ENCODE measurements at places on chromosomes 11 and 22.

- DNase-seq, result no peak
Observed at GRCh38 chr11:119332111-119332765, 2.1 kb upstream of the RNF26 start.

DNA sequence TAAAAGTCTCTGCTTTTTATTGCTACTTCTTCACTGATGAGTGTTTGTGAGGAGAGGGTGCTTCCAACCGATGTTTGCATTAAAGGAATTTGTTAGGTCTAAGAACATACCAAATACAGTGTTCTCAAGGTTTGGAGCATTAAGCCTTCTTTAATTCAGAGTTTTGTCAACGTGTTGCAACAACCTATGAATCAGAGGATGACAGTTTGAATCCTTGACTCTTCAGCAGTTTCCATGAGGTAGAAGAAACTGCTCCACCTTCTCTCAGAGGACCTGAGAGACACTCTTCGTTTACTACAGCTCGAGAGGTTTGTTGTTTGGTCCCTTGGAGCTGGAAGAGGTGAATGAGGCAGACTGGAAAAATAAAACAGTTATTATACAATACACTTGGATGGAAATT, 55.7 kb downstream of the NCAM1 start:
- no peak for DNase-seq

DNA sequence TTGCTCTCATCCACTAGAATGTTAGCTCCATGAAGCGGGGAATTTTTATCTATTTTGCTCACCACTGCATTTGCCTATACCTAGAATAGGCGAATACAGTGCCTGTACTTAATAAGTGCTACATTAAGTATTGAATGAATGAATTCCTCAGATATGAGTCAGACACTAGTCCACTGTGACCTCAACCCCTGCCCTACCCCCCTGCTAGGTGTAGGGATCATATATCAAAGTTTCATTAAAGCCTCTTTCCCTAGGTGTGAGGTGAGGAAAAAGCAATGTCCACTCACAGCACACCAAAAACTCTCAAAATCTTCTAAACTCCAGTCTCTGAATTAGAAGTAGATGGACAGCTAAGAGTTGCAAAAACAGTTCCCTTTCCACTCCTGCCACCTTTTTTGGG, 9.8 kb upstream of the PSMA1 start:
- no peak for DNase-seq

- no peak for DNase-seq
Observed at GRCh38 chr11:88689548-88690240, 352.2 kb upstream of the CTSC start.

GRCh38 chr11:13141731-13142709, 132.9 kb downstream of the RASSF10 start:
- no peak for DNase-seq

DNA sequence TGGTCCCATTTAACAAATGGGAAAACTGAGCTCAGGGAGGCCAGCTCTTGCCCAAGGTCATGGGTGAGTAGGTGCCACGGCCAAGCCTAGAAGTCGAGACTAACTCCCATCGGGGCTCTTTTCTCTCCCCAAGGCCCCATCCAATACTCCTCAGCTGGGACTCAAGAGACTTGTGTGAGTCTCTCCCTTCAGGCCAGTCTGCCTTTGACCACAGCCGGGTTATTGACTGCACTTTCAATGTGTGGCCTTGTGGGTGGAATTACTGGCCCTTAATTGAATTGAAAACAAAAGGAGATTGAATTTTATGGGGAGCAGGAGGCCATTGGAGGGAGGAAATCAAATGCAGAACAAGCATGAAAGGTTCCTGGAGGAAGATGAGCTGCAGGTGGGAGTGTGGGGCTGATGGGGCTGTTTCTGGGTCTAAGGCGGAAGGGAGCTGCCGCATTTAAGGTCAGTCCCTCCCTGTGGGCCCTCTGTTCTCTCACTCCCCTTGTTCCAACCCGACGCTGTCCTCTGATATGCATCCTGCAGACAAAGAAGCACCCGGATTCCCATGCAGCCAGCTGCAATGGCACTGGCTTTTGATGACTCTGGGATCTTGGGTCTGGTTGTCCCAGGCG, 552.8 kb downstream of the MIAT start:
- DNase-seq, result no peak

DNA sequence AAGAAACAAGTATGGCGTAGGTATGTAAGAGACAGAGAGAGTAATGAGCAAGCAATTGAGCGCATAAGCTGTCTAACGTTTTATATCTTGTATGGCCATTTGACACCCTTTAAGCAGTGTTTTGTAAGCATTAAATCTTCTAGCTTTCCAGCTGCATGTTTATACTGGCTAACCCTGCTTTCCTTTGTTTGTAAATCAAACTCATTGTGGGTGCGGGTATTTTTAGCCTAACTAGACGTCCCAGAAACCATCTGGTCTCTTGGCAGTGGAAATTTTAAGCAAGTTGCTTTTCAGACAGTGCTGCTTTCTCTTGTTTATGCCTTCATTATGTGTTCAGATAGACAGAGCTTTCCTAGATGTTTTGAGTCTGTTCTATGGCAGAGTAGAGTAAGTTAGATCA, 73.5 kb downstream of the RNF169 start:
- DNase-seq, result no peak

DNA sequence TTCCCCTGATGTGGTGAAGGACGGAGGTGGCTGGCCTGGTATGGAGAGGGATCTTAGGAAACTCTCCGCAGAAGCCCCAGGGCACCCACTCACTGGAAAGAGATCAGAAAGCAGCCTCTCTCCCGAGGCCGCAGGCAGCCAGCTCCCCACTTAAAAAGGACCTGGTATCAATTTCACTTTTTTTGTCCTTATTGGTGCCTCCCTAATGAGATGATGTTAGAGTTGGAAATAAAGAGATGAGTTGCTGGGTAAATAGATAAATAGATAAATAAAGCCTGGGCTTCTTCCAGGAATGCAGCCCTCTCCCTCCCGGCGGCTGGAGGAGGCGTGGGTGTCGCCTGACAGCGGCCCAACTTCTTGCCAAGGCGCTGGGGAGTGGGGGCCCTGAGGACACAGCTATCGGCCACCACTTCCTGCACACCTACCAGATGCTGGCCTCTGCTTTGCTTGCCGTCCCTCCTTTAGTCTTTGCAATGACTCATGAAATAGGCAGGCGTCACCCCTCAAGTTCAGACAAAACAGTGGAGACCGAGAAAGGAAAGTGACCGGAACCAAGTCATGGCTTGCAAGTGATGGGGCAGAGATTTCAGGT, 42.9 kb downstream of the LINC01488 start:
- DNase-seq, result no peak

DNA sequence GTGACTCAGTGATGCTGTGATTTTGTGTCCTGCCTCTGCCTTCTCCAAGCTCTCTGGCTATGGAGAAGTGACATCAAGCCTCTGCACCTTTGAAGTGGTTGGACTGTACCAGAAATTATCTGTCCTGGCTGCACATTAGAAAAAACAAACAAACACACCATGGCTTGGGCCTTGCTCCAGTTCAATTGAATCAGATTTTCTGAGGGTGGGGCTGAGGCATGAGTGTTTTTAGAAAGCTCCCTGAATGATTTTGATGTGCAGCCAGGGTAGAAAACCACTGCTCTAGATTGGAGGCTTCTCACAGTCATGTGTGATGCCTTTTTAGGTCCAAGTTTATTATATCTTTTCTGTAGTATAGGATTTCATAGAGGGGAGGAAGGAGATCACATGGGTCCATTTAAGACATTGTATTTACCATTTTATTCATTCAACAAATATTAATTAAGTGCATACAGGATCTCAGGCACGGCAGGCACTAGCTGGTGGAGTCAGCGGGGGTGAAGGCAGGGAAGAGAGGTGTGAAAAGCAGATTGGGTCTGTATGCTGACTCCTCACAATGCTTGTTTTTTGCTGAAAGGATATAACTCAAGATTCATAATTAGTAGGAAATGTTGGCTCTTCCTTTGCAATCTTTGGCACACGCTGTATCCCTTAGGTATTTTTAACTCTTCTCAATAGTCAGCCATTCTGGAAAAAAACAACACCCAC, 7.1 kb upstream of the VSTM5 start:
- no peak for DNase-seq

- no peak for DNase-seq
Observed at GRCh38 chr22:48398181-48398905, 1429.3 kb downstream of the BRD1 start.

GRCh38 chr11:117950993-117951961, 22.1 kb upstream of the TMPRSS13 start:
- DNase-seq, result no peak

- DNase-seq, result no peak
Observed at GRCh38 chr11:119509282-119509841, 86.4 kb upstream of the THY1 start.

DNA sequence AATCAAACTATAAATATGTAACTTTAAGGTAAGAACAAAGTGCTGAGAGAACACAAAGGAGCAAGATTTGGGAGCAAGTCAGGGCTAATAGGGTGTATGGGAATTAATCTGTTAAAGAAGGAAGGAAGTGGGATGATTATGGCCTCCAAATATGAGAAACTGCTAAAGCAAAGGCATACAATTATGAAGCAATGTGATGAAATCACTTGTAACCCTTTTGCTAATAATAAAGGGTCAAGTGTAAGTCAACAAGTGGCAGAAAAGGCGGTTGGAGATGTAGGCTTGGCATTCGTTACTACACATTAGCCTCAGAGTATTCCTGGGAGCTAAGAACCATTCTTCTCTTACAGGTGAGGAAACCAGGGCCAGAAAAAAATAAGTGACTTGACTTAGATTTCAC, 1002.3 kb upstream of the TENM4 start:
- DNase-seq, result no peak

Data from amniotic stem cell (primary cell).